Vagina (tissue), 2 donors: ENCODE measurements at places on chromosomes 3 and 15.

DNA sequence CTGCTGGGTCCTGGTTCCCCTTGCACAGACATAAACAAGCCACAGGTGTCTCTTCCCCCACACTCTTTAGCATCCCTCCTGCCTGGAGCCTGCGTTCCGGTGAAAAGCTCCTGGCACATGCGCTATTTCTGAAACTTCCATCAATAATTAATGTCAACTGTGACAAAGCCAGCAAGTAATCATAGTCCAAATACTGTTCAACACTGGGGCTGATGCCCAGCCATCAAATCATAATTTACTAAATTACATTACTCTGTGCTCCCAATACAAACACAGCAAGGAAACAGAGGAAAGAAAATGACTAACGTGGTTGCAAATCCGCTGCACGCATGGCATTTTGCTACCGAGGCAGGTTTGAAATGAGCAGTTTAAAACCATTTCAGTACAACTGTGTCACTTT lies 294.7 kb downstream of the ERC2 start:
- DNase-seq = no peak

DNA sequence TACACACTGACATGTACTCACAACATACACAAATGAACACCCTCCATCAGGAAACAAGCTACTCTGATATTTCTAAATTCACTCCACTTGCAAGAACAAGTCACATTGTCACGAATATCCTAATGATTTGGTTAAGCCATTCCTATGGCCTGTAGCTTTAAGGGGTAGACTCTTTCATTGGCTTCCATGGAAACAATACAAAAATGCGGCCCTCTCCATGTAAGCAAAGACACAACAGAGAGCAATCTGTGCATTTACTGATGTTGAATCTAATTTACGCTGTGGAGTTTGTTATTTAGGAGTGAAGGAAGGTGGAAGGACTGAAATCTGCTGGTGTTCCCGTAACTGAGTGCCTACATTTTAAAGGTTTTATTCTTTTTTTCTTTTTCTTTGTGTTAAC lies 114.5 kb downstream of the FMN1 start:
- DNase-seq = no peak

GRCh38 chr3:45664578-45664977 lies 24.6 kb upstream of the SACM1L start:
- no peak for DNase-seq

DNA sequence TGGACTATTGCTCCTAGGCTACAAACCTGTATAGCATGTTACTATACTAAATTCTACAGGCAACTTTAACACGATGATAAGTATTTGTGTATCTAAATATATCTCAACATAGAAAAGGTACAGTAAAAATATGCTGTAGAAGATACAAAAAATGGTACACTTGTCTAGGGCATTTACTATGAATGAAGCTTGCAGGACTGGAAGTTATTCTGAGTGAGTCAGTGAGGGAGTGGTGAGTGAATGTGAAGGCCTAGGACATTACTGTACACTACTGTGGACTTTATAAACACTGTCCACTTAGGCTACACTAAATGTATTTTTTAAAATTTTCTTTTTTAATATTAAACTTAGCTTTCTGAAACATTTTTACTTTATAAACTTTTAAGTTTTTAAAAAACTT lies 140.5 kb upstream of the SGO1 start:
- no peak for DNase-seq

DNA sequence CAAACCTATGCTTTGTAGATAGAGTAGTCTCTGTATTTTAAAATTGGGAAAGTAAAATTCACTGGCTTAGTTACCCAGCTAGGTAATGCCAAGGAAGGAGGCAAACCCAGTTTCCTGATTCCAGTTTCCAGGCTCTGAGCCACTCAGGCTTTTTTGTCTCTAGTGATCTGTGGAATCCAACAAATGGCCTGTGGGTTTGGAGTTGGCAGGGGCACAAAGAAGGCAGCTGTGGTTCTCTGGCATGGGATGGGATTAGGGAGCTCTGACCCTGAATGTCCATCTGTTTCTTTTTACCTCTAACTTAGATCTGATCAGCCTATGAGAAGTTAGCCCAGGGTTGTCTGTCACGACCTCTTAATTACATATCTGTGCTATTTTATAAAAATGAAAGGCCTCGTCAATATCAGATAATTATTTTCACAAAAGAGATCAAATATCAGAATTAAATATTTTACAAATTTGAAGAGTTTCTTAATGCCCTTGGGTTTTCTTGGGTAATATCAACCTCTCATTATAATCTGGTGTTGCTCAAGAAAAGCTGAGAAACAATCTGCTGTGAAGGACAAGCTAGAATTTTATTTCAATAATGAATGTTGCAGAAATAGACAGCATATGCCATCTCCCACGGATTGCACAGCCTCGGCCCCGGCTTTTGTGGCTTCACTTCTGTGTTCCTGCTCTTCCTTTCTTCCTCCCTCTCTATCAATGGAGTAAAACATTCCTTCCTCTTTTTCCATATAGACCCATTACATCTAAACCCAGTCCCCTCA lies 63.7 kb upstream of the DAZL start:
- DNase-seq = no peak

DNA sequence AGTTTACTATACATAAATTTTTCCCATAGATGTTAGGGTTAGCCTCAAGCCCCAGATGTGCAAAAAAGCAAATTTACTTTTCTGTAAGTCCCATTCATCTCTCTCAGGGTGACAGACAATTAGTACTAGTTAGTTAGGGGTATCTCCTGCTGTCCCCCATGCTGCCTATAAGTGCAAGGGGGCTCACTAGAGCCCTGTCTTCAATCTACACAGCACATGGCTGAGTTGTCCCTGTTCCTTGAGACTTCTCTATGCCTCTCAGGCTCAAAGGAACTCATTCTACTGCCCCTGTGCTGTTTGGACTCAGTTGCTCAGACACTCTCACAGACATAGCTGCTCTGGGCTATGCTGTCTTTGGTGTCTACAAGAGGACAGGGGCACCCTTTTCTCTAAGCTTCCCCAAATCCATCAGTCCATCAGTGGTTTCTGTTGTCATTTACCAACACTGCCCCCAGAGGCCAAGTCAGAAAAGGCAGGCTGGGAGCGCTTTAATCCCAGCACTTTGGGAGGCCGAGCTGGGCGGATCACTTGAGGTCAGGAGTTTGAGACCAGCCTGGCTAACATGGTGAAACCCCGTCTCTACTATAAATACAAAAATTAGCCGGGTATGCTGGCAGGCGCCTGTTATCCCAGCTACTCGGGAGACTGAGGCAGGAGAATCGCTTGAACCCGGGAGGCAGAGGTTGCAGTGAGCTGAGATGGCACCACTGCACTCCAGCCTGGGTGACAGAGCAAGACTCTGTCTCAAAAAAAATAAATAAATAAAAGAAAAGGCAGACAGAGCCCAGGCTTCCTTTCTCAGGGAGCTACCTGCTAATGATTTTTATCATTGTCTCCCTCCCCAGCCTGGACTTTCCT lies 31.4 kb upstream of the PRTG start:
- no peak for DNase-seq
